ENCODE measurements at places on chromosomes 13 and 19.

- DNase-seq, result no peak
These were observed 104.1 kb downstream of the FRY start for GRCh38 chr13:32135655-32136054.

DNA sequence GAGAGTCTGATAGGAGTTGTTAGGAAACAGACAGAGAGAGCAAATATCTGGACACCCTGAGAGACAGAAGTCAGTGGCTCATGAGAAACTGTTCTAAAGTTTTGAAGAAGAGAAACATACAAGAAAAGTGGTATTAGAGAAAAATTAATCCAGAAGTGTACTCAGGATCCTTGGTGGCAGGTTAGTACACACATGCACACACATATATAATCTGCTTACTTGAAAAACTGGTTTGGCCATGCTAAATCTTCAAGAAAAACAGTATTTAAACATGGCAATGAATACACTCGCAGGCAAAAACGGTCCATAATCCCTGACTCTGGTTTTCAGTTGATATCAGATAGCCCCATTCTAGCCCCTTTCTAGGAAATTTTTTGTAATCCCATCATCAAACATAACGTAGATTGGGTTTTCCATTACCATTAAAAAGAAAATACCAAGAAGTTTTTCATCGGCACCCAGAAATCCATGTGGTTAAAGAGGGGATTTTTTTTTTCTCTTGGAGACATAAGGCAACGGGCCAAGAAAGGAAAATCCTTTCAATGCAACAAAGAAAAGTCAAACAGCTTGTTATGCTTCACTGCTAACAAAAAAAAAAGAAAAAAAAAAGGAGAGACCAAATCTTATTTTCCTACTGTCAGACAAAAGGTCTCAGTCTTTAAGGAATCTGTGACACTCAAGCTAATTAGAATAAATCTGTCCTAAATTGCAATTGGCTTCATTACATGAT lies 178.0 kb upstream of the MIR17HG start:
- no peak for DNase-seq

- DNase-seq, result no peak
These were observed 12.2 kb downstream of the SUGP2 start for GRCh38 chr19:19021115-19021514.

DNA sequence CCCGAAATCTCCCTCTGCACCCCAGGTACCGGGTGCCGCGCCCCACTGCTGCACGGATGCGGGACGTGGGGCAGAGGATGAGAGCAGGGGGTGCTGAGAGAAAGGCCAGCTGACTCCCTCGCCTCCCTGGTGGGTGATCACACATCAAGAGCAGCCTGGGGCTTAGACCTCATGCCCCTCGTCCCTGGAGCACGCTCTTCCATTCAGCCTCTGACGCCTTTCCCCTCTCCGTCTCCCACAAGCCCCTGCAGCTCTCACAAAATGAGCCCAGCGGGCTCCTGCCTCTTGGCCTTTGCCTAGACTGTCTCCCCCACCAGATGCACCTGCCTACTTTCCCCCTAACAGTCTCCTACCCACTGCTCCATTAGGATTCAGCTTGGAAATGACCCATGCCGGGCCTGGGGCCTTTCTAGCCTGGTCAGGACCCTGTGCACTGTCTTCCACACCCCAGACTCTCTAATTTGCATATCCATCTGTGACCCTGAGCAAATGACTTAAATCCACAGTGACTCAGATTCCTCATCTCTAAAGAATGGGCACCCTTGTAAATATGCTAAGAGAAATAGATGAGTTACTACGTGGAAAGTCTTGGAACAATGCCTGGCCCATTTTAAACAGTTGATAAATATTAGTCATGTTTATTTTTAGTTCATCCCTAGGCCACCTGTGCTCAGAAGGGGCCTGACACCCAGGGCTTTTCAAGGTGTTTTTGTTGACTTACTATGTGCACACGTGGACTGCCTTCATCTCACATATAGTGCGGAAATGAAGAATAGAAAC lies 582 bp upstream of the PTPRH start:
- DNase-seq, result no peak

GRCh38 chr13:28012896-28013295 lies 24.4 kb upstream of the URAD start:
- no peak for DNase-seq

DNA sequence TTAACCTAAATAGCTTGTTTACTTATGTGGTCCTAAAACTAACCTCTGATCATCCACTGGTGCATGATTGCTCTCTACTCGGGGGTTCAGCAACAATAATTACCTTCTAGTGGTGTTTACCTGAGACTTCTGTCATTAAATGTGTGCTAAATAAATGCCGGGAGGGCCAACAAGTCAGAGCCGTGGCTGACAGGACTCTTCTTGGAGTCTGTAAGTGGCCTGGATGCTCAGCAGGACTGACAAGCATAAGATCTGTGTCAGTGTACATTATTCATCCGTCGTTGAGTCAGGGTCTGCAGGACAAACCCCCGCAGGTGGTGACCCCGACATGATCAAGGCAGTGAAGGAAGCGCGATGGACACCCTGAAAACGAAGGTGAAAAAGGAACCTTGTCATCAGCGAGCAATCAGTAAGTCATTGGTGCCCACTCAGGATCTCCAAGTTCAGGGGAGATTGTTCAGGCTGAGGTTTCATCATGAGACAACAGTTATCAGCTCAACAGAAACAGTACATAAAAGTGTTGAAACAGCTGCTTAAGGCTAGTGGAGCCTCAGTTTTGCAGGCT lies 1466.9 kb downstream of the UQCRFS1 start:
- DNase-seq, result no peak

- no peak for DNase-seq
These were observed 62.5 kb downstream of the TUBGCP3 start for GRCh38 chr13:112525356-112525945.

DNA sequence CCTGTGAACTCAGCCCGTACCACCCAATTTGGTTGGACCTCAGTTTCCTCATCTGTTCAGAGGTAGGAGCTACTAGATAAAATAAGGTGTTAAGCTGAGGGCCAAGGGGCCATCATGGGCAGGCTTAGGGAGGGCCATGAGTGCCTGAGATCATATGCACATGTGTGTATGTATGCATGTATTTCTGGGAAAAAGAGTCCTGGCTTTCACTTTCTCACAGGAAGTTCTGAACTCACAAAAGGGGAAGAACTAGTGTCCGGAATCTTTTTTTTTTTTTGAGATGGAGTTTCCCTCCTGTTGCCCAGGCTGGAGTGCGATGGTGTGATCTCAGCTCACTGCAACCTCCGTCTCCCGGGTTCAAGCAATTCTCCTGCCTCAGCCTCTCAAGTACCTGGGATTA lies 18.9 kb downstream of the TGFB1 start:
- no peak for DNase-seq

- no peak for DNase-seq
These were observed 26.0 kb downstream of the WDR88 start for GRCh38 chr19:33157906-33158305.

DNA sequence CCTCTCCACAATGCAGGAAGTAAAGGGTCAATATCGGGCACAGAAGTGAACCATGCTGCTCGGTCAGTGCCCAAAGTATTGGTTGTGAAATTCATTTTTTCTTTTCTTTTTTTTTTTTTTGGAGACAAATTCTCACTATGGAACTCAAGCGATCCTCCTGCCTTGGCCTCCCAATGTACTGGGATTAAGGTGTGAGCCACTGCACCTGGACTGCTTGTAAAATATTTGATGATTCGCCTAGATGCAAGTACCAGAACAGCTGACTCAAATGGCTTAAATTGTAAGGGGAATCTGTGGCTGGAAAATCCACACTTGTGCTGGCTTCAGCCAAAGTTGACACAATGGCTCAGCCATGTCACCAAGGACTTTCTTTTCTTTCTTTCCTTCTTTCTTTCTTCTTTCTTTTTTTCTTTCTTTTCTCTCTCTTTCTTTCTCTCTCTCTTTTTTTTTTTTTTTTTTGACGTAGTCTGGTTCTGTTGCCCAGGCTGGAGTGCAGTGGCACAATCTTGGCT lies 43.7 kb downstream of the NUMBL start:
- DNase-seq, result no peak

GRCh38 chr13:43905435-43906031 lies 25.8 kb downstream of the LACC1 start:
- no peak for DNase-seq

GRCh38 chr19:15536350-15536749 lies 28.0 kb downstream of the CYP4F22 start:
- DNase-seq, result no peak

DNA sequence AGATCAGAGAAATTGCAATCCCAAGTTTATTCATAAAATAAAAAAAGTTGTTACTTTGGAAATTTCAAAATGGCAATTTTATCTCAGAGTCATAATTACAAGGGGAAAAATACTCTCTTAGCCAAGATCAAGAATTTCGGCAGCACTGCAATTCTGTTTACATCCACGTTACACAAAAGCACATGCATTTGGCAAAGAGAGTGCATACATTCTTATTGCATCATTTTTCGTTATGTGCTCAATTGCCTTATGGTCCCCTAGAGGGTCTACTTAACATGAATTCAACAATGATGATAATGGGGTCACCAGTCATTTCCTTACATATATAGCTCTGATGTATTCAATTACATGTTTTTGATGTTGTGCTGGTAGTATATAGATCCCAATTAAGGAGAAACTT lies 498.0 kb downstream of the DIAPH3 start:
- no peak for DNase-seq

DNA sequence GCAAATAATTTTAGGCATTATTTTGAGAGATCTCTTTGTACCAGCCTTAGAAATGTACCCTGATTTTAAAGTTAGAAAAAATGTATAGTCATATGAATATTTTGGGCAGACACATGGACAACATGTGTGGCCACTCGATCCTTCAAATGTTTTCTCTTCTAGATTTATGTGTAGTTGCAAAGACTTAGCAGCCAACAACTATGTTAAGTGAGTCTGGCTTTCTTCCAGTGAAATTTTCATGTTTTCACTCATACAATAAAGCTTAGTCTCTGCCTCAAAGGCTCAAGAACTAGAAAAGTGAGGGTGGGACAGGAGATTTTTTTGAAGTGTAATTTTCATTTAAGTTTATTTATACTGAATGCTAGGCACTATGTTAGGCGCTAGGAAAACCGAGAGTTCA lies 207.7 kb upstream of the DACH1 start:
- DNase-seq, result no peak

GRCh38 chr13:46077265-46077664 lies 24.7 kb upstream of the ZC3H13 start:
- no peak for DNase-seq

DNA sequence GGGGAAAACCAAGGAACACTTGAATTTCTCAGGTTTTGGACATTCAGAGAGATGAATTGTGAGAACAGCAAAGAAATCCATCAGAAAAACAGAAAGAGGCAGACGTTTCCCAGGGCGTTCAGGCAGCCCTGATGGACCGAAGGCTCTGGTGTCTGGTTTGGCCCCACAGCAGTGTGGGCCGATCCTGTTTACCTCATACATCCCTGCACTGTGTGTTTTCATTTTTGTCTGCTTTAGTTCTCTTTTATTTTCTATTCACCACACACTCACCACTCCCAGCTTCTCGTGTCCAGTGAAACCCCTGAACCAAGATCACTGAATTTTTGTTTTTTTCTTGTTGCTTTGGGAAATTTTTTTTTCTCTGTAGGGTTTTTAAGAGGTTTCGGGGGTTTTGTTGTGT lies 11.9 kb upstream of the WDR18 start:
- DNase-seq, result no peak

- no peak for DNase-seq
These were observed 263.6 kb upstream of the TSHZ3 start for GRCh38 chr19:31612873-31613272.

GRCh38 chr13:71218960-71219359 lies 648.0 kb downstream of the DACH1 start:
- no peak for DNase-seq

DNA sequence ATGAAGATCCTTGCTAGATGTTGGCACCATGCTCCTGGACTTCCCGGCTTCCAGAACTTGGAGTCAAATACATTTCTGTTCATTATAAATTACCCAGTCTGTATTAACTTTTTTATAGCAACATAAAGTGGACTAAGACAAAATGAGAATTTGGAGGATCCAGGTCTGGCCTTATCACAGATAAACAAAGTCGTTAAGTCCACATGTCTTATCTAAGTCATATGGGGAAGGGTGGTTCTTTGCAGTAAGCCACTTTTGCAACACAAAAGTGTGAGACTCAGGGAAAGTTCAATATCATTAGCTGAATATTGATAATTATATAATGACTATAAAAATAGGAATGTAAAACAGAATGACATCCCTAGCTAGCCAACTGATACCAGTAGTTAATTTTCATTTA lies 91.6 kb upstream of the SIAH3 start:
- no peak for DNase-seq

DNA sequence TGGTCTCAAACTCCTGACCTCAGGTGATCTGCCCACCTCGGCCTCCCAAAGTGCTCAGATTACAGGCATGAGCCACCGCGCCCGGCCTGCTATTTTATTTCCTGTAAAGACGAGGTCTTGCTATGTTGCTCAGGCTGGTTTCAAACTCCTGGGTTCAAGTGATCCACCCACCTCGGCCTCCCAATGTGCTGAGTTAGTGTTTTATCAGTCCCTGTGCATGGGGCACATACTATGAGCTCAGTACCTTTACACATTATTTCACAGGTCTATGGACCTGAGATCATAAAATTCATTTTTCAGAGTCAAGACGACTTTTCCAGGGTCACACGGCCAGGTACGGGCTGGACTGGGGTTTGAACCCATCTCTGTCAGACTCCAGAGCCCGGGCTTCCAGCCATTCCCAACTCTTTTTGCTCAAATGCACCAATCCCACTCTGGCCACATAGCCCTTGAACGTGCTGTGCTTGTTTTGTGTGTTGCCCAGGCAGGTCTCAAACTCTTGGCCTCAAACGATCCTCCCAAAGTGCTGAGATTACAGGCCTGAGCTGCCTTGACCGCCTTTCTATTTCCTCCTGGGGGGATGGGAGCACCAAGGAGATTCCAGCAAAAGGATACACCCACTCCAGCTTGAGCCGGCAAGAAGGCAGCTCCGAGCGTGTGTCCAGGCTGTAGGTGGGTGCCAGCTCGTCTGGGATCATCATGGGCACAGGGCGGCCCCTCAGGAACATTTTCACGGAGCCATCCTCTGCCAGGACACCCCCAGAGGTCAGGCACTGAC lies 1.1 kb downstream of the EML2 start:
- no peak for DNase-seq

DNA sequence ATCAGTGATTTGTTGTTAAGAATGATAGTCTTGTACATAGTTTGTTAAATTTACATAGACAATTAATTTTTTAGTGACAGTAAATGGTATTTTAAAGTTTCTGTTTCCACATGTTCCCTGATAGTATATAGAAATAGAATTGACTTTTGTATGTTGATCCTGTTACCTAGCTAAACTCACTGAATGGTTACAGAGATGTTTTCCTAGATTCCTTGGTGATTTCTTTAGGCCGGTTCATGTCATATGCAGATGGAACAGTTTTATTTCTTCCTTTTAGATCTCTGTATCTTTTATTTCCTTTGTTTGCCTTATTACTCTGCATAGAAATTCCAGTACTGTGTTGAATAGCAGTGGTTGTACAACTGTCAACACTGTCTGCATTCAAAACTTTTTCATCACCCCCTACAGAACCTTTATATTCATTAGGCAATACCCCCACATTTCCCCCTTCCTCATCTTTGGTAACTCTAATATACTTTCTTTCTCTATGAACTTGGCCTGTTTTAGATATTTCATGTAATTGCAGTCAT lies 86.3 kb downstream of the NBEA start:
- DNase-seq, result no peak

GRCh38 chr13:49997955-49998354 lies 1.1 kb downstream of the TRIM13 start:
- DNase-seq, result no peak

- DNase-seq, result no peak
These were observed 41.5 kb upstream of the ADGRE5 start for GRCh38 chr19:14339741-14340140.
